Cortex of kidney (tissue), 1 donor: ENCODE measurements at places on chromosomes 6 and 20.

DNA sequence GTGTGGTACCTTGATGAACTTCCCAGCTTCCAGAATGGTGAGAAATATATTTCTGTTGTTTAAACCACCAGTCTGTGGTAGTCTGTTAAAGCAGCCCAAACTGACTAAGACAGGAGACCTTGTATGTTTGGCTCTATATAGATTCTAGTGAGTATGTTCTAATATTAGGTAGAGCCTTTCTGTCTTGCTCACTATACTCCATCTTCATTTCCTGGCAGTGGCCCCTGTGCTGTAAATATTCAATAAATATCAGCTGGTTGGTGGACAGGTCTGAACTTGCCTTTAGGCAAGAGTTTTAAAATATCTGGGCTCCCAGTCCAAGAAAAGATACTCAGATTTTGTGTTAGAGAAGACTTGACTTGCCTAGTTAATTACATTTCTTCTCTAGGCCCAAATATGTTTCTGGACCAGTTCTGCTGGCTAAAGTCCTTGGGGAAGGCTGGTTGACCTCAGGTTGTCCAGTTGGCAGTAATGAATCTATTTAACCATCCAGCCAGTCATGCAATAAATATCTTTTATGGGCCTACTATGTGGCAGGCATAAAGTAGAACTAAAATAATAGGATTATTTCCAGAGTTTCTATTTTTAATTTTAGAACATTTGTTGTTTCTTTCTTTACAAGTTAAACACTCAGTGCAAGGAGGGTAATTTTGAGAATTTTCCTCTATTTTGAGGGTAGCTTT is 22.3 kb downstream of the PPP1R14C start:
- no peak for DNase-seq

DNA sequence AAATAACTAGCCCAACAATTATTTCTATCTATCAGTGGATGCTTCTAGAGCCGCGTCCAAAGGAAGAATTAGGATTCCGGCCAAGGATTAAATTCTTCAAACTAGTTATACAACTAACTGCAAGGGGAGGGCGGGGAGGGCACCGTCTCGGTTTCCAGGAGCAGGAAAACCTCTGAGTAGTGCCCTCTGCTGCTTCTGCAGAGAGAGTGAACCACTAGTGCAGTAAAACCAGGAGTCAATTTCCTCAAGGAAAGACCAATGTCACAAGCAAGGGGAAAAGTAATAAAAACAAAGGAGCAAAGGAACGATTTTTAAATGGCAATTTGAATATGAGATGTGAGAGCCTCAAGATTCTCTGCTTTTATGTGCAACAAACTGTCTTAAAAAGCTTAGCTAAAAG is 16.5 kb upstream of the UBE2J1 start:
- no peak for DNase-seq

- DNase-seq: no peak
Observed at GRCh38 chr6:134455319-134455718, 137.4 kb upstream of the SGK1 start.

DNA sequence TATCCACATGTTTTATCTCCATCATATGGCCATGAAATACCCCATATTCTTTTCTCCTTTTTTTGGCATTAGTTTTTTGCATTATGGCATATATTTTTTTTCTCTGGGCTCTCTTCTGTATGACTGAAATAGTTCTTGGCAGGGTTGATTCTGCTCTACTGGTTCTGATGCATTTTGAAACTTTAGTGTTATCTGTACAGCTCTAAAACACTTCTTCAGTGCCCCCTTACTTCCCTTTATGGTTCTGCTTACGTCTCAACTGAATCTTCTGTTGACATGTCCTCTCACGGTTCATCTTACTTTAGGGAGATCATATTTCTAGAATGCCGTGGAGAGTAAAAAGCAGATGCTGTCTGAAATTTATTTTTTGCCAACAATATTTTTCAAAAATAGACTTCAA is 23.2 kb upstream of the TXNDC5 start:
- DNase-seq: no peak

- DNase-seq: no peak
Observed at GRCh38 chr6:20699402-20699801, 165.1 kb downstream of the CDKAL1 start.

DNA sequence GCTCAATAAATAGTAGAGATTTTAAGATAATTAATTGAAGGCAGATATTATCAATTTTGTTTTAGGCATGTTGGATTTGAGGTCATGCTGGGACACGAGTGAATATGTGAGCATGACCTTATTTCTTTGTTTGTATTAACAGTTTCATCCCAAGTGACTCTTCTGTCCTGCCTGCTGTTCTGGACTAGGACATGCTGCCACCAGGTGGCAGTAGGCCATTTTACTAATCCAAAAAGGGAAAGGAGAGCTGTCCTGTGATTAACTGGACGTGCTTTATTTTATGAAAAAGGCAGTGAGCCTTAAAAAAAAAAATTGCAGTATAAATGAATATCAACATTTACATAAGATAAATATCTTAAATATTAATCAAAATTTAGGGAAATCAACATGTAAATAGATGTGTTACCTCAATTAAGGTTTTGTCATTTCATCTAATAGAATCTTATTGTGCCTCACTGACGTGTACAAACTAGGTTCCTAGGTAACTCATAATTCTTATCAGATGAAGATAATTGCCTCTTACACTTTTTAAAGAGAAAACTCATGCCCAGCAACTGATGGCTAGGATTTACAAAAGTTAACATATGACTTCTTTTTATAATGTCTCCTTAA is 49.8 kb downstream of the FRK start:
- no peak for DNase-seq
